ENCODE measurements at places on chromosomes 5 and 9. TPM values are rescaled to one million over a fixed set of nuclear protein-coding genes. Genes with fewer than 3 reads are reported as not detected.

The MARCHF11 gene
- not detected for total RNA-seq

The WNK2 gene
- under 0.01 TPM for total RNA-seq

The ABLIM3 gene
- total RNA-seq = 48.1 TPM

The ERBIN gene
- total RNA-seq = 79.9 TPM

The MORN5 gene
- total RNA-seq = 0.51 TPM

The JAKMIP2 gene
- 1.3 TPM for total RNA-seq

The BHMT2 gene
- total RNA-seq = 20.3 TPM

The CREB3 gene
- 64.7 TPM for total RNA-seq

The TCERG1 gene
- total RNA-seq = 21.3 TPM

The DIMT1 gene
- 26.4 TPM for total RNA-seq

The RIGI gene
- 13.2 TPM for total RNA-seq

The ARHGEF37 gene
- 5.3 TPM for total RNA-seq

The ADAMTSL2 gene
- under 0.01 TPM for total RNA-seq

The PALM2AKAP2 gene
- 9.9 TPM for total RNA-seq

The FAM170A gene
- not detected for total RNA-seq

Data from fibroblast of lung (primary cell).